HTR-8/SVneo (cell line): ENCODE measurements at places on chromosomes 6 and 20.

DNA sequence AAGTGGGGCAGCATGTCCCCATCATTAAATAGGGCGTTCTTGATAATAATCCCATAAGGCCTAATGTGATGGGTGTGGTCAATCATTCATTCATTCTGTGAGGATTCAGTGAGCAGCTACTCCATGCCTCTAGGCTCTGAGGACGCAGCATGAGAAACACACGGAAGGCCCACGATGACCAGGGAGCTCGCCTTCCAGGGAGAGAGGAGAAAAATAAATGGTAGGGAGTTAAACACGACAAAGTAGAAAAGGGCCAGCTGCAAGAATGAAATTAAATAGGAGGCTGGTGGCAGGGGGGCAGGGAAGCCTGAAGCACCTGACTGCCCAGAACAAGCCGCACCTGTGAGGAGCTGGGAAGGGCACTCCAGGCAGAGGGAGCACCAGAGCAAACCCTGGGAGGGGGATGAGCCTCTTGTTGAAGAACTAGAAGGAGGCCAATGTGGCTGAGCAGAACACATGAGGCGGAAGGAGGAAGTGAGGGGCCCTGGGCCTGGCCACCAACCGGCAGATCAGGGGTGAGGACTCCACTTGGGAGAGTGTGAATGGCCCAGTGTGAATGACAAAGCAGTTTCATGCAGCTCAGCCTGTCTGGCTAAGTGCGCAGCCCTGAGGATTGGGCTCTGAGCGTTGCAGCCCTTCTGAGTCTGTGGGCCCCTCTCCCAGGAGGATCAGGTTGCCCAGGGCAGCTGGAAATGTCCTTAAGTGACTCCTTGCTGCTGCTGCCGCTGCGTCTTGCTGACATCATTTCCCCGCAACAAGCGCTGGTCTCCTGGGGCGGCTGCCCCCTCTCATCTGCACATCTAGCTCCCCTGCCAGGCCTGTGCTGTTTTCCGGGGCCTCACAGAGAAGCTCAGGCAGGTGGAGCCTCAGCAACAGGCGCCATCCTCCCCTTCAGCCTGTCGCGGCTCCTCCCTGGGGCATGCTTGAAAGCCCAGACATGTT is 99.9 kb downstream of the CDH26 start:
- no peak for DNase-seq

- peak; percentile 31 for DNase-seq
These were observed 36.3 kb upstream of the DACT2 start for GRCh38 chr6:168355716-168356522.

DNA sequence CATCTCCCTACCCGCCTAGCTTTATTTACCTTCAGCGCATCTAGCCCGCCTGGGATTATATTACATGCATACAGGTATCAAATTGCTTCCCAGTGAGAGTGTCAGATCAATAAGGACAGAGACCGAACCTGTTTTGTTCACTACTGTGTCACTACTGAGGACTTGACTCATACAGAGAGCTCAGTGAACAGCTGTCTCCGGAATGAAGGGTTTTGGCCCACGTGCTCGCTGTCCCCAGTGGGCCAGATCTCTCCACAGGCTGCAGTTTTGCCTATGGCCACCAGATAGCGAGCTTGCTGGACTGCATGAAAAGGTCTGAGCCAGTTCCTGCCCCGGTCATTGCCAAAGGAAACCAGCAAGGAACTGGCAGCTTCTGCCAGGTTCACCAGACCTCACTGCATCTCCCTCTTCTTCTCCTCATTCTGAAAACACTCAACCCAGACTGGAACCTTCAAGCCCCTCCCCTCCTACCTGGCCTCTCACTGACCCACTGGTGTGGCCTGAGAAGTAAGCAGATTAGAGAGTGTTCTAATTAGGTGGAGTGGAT is 150.8 kb downstream of the ZMYND8 start:
- DNase-seq, result peak; percentile 97

- DNase-seq, result no peak
These were observed 8.8 kb upstream of the SNAI1 start for GRCh38 chr20:49973981-49974380.

DNA sequence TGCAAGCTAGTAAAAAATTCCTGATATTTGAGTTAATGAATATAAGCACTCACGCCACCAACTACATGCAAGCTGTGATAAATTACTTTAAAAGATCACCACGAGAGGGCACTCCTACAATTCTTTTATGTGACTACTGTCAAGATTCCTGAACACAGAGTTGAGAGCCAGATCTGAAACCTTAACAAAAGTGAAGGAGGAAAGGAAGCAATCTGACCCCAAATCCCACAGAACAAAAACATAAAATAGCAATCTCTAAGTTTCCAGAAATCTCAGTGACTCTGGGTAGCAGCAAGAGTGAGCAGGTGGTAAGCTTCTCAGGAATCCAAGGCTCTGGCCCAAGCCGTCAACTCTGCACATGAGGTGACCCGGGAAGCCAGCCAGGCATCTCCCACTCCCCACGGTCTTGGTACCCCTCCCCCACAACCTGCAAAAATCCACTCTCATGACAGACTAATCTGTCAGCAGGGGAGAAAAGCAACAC is 55.1 kb downstream of the STAU1 start:
- DNase-seq, result peak; percentile 86

GRCh38 chr6:14639983-14640599 is 522.5 kb downstream of the CD83 start:
- no peak for DNase-seq

DNA sequence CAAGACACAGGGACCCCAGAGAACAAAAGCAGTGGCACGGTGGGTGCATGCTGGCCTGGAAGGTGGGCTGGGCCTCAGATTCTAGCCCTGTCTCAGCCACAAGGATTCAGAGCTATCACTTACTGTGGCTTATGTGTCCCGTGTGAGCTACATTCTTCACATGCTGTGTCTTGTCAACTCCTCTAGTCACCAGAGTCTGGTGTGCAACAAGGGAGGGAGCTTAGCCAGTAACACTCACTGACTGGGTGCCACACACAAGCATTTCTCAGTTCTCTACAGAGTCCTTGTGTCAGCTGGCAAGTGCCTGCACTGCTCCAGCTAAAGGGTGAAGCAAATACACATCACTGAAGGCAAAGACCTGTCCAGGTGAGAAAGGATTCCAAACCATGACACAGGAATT is 186.9 kb upstream of the CDYL start:
- no peak for DNase-seq

- DNase-seq, result no peak
These were observed 135.5 kb downstream of the MYLK4 start for GRCh38 chr6:2615251-2615650.

DNA sequence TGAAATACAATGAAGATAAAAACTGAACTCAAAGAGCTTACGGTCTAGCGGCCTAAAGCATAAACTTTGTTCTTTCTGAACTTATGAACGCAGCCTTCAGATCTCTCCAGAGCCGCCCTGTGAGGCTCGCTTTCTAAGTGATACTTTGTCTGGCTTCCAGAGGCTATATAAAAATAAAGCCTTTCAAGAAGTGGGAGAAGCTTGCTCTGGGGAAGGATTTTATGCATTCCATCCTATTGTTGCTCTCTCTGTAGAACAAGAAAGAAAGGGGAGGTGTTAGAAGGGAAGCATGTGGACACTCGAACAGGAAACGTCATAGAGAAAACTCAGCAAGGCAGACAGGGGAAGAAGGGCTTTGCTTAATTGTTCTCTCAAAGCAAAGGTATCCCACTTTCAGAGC is 77.0 kb downstream of the TBX18 start:
- DNase-seq, result no peak

DNA sequence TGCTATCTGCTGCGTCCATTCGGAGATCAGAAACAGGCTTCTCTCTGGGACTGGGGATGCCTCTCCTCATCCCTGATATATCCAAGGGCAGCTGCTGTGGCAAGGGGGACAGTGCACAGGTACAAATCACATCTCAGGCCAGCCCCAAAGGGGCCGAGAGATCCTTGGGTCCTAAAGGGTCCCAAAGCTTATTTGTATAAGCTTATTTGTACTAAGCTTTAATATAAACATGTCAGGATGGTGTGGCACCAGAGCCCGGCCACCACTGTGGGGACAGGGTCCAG is 45.3 kb downstream of the FGD2 start:
- DNase-seq, result no peak

GRCh38 chr6:138559143-138559542 is 59.8 kb upstream of the NHSL1 start:
- DNase-seq, result no peak

DNA sequence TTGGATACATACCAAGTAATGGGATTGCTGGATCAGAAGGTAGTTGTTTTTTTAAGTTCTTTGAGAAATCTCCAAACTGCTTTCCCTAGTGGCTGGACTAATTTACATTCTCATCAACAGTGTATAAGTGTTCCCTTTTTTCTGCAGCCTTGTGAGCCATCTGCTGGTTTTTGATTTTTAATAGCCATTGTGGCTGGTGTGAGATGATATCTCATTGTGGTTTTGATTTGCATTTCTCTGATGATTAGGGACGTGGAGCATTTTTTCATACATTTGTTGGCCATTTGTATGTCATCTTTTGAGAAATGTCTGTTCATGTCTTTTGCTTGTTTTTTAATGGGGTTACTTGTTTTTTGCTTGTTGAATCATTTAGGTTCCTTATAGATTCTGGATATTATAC is 34.8 kb downstream of the TOP1 start:
- DNase-seq, result no peak

DNA sequence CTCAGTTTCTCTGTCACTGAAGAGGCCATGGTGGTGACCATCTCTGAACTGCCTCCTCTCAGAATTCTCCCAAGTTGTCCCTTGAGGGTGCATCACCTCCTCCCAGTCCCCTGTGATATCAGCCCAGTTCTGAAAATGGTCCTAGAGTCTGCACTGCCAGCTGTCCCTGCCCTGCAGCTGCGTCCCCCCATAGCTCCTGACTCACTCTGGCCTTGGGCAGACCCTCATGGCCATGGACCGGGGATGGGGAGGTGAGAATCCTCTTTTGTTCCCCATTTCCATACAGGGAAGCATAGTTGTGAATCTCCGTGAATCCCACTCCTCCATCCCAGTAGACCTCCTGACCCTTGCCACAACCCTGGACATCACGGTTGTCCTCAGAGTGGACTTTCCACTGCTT is 4.5 kb downstream of the ETV7 start:
- no peak for DNase-seq

DNA sequence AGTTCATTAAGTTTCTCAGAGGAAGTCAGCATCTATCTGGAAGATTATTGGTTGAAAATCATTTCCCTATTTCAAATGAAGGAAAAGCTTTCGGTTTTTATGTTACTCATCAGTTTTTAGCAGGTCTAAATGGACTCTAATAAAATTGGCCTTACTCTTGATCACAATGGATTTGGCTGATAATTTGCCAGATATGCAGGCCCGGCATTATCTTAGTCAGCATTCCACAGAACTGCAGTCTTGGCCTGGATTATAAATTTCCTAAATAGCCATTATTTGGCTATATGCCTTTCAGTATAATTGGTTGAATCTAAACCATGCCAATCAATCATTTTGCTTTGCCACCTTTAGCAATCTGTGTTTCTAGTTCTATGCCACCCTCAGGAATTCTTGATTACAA is 91.7 kb upstream of the KCNQ5 start:
- DNase-seq, result no peak

DNA sequence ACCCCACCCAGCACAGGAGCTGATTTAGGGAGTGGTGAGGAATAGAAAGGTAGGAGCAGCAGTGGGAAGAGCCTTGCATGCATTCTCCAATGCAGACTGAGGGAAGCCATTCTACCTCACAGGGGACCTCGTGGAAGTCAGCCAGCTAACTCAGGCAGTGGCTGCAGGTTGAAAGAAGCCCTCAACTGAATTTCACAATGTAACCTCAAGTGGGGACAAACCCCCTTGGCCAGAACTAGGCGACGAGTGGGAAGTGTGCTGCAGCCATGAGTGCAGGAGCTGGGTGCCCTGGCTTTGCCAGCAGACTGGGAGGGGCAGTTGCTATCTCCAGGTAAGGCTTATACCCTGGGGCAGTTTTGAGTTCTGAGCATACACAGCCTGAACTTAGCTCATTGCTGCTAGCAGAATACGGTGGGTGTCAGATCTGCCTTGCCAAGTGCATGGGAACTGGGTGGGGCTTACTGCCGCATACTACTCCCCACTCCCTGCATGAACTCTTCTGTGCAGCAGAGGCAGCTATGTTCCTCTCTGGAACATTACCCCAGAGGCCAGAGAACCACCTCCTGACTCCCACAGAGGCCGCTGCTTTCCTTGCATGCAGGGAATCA is 126.5 kb downstream of the CDK19 start:
- no peak for DNase-seq

GRCh38 chr20:13029687-13030375 is 21.1 kb downstream of the SPTLC3 start:
- peak; percentile 32 for DNase-seq

GRCh38 chr6:4872841-4873240 is 96.6 kb downstream of the CDYL start:
- DNase-seq, result no peak

DNA sequence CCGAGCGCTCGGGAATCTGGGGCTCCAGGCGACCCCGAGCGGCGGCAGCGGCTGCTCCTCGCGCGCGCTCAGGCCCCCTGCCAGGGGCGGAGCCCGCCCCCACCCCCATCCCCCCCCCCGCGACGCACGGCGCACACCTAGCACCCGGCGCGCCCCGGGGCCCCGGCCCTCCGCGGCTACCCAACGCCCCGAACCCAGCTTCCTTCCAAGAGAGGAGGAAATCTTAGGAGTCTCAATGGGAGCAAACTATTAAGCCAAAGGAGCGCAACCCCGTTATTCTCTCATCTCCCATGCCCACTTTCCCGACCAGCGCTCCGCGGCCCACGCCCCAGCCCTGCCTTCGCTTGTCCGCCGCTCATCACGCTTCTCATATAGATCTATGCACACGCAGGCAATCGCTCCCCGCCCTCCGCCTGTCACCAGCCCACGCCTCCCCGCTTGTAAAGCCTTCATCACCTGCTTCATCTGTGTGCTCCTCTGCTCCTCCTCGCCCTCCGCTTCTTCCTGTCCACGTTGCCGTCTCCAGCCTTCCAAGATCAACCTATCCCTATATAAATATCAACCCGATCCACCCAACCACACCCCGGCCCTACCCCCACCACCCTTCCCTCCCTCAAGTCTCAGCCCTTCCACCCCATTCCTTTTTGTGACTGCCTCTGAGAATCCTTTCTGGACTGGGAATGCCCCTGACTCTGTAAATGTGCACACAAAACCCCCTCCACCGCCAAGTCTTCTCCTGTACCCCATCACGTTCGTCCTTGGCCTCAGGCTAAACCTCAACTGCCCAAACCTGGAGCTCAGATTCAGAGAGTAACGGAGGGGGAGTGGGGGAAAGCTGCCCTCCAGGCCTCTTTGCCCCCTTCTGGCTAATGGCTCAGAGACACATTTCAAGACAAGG is at the start of gene DLK2:
TSS of gene DLK2 (minus strand) at position 18 of the 898 bp plus-strand sequence. CDS start 723 bp downstream, outside the sequence.
- peak; percentile 59 for DNase-seq

GRCh38 chr6:69390125-69390524 is 406.7 kb downstream of the LMBRD1 start:
- DNase-seq, result no peak

- no peak for DNase-seq
These were observed 65.7 kb downstream of the SULF2 start for GRCh38 chr20:47719625-47720024.

GRCh38 chr6:89161326-89162046 is 15.6 kb downstream of the PM20D2 start:
- no peak for DNase-seq
